ENCODE measurements at places on chromosomes 5 and 9. TPM values are rescaled to one million over a fixed set of nuclear protein-coding genes. Genes with fewer than 3 reads are reported as not detected.

CXCL14 gene
- 0.26 TPM for total RNA-seq

MEIKIN gene
- not detected for total RNA-seq

PCDHGA9 gene
- total RNA-seq, result 1.5 TPM

ANKRD18A gene
- total RNA-seq, result 1.6 TPM

PLAC8L1 gene
- total RNA-seq, result 0.53 TPM

CDKN2A gene
- total RNA-seq, result 1.6 TPM

SH3RF2 gene
- total RNA-seq, result 6.3 TPM

OLFML2A gene
- total RNA-seq, result 6.3 TPM

LCN15 gene
- not detected for total RNA-seq

PCA3 gene
- not detected for total RNA-seq

CCDC152 gene
- total RNA-seq, result under 0.01 TPM

SVEP1 gene
- 0.26 TPM for total RNA-seq

SLC6A7 gene
- not detected for total RNA-seq

GABBR2 gene
- total RNA-seq, result not detected

SEMA4D gene
- total RNA-seq, result 6.1 TPM

HACD4 gene
- 2.4 TPM for total RNA-seq

NFIL3 gene
- 31.3 TPM for total RNA-seq

HMCN2 gene
- under 0.01 TPM for total RNA-seq

STX17 gene
- total RNA-seq, result 12.1 TPM

PPP3R2 gene
- total RNA-seq, result not detected
